ENCODE measurements at places on chromosomes 11 and 22. TPM values are rescaled to one million over a fixed set of nuclear protein-coding genes. Genes with fewer than 3 reads are reported as not detected.

GRCh38 chr22:23285734-23286133 is 105.4 kb downstream of the BCR start:
- DNase-seq, result no peak

MEI1 gene
- total RNA-seq, result 0.18 TPM

VPREB1 gene
- not detected for total RNA-seq

- no peak for DNase-seq
These were observed 60.0 kb downstream of the MED15 start for GRCh38 chr22:20567371-20567847.
